Activated T-cell treated with anti-CD3 and anti-CD28 coated beads for 24 hours (primary cell): ENCODE measurements at places on chromosomes 5 and 9.

DNA sequence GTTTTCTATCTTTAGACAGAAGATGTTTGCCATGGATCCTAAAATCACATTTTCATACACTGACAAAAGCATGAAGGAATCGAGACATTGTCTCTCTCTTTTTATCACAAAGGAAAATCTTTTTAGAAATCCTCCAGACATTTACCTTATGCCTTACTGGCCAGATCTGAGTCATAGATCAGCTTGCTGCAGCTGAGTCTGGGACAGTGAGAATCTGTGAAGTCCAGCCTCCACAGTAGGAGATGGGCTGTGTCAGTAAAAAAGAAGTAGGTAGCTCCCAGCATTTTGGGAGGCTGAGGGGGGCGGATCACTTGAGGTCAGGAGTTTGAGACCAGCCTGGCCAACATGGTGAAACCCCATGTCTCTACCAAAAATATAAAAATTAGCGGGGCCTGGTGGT lies 333.4 kb upstream of the ZNF462 start:
- no peak for DNase-seq

DNA sequence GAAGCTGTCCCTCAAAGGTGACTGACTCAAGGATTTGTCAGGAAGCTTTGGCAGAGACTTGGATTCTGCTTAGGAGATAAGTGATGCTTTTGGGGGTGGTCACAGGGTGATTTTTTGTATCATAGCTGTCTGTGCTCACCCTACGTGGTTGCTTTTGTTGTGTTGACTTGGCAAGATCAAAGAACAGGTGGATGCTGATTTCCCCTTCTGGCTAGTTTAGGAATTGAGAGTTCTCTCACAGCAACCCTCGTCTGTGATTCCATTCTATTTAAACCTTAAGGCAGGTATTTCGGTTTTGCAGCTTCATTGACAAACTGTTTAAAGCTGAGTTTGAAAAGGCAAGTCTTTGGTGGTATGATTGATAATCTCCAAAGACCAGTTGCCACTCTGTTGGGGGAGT lies 27.2 kb downstream of the ARHGAP26 start:
- no peak for DNase-seq

DNA sequence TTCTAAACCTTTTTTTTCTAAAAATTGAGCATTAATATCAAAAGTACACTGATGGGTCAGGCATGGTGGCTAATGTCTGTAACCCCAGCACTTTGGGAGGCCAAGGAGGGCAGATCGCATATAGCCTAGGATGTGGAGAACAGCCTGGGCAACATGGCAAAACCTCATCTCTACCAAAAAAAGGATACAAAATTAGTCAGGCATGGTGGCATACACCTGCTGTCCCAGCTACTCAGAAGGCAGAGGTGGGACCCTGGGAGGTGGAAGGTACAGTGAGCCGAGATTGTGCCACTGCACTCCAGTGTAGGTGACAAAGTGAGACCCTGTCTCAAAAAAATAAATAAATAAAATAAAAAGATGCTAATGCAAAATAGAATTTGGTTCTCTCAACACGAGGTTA lies 49.4 kb downstream of the RAPGEF1 start:
- no peak for DNase-seq

DNA sequence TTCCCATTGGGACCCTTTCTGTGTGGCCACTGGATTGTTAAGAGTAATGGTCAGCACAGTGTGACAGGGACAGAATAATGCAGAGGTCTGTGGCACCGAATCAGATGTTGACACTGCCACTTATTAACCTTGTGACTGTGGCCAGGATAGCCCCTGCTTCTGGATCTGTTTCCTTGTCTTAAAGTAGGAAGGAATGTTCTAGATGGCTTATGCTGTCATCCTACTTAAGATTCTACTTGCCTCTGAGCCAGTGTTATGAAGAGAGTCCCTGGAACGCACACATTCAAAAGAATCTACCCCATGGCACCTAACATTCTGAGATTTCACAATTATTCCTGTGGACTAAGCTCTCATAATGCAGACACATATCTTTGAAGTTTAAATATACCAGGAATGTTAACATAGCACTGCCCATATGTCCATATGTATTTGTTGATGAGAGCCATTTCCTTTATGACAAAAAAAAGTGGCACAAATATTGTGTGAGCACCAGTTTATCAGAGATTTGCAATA lies 612.7 kb downstream of the TLR4 start:
- no peak for DNase-seq

DNA sequence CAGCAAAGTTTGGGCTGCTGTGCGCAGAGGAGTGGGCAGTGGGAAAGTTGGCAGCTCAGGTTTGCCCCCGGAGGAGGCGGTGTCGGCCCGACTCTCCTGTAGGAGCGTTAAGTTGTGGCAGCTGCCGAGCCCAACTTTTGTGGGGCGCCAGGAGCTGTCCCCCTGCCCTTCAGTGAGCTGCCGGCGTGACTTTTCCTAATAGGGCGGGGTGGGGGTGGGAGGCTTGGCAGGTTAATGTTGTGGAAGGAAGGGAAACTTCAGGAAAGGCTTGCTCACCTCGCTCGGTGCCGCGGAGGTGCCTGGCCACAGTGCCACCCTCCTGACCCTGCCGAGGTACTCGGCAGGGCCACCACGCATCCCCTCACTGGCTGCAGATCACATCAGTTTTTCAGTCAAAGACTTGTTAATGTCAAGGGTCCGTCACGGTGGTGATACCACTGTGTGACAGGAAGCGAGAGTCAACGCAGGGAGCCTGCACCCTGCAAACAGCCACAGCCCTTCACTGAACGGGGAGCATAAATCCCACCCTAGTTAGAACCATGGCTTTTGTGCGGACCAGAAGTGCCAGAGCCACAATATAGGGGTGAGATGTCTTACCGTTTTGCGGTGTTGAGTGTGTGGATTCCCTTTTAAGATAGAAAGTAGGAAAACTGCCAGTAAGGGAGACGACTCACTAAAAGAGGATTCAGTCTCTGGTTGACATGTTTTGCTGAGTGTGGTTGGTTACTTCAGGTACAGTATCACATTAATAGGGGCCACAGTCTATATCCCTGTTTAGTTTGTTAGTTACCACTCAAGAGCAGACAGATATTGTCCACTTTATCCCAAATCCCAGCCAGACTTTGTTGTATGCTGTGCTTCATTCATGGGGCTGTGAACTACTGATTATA lies 796 bp downstream of the LNPEP start:
- peak; percentile 27 for DNase-seq

DNA sequence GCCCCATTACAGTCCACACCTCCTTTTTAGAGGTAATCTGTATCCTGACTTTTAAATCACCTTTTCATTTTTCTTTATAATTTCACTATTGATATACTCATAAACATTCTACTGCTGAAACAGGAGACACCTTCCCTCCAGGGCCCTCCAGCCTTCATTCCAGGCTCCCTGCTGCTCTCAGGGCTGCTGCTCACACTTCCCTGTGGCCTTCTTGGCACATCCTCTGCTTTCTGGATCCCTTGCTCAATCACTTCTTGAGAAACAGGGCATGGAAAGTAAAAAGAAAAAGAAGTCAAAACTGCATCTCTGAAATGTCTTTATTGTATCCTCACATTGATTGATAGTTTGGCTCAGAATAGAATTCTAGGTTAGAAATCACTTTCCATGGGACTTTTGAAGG lies 19.3 kb upstream of the WNT8A start:
- no peak for DNase-seq
